ENCODE measurements at places on chromosomes 7 and 10. TPM values are rescaled to one million over a fixed set of nuclear protein-coding genes. Genes with fewer than 3 reads are reported as not detected.

Gene ODAD2
- 1.8 TPM for total RNA-seq

Gene ZNF282
- 26.1 TPM for total RNA-seq

GRCh38 chr10:67803588-67804394 is 34.2 kb downstream of the DNAJC12 start:
- no peak for DNase-seq

DNA sequence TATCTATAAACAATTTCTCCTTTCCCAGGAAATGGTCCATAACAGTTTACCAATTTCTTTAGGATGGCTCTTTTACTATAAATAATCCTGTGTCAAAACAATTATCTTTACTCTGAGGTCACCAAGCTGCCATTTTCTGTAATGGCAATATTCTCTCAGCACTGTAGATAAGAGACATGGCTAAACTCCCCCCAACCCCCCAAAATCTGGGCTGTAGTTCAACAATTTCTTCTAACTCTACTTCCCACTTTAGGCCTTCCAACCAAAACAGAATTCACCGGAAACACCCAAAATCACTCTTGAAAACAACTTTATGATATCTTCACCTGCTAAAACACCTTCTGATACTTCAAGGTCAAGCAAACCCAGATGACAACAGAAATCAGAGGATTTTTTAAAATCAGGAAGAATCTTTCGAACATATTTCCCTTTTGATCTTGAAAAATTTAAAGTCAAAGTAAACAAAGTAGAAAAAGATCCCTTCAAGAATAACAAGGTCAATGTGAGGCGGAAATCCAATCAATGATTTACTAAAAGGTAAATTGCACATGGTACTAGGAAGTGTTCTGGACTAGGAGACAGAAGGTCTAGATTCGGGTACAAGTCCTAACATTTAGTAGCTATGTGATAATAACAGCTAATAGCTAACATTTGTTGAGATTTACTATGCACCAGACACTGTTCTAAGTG is 176.8 kb downstream of the CPEB3 start:
- no peak for DNase-seq

Gene SDK1
- total RNA-seq: 11.6 TPM

All from upper lobe of left lung (tissue), 6 donors.